ENCODE measurements at places on chromosomes 12 and 14.

DNA sequence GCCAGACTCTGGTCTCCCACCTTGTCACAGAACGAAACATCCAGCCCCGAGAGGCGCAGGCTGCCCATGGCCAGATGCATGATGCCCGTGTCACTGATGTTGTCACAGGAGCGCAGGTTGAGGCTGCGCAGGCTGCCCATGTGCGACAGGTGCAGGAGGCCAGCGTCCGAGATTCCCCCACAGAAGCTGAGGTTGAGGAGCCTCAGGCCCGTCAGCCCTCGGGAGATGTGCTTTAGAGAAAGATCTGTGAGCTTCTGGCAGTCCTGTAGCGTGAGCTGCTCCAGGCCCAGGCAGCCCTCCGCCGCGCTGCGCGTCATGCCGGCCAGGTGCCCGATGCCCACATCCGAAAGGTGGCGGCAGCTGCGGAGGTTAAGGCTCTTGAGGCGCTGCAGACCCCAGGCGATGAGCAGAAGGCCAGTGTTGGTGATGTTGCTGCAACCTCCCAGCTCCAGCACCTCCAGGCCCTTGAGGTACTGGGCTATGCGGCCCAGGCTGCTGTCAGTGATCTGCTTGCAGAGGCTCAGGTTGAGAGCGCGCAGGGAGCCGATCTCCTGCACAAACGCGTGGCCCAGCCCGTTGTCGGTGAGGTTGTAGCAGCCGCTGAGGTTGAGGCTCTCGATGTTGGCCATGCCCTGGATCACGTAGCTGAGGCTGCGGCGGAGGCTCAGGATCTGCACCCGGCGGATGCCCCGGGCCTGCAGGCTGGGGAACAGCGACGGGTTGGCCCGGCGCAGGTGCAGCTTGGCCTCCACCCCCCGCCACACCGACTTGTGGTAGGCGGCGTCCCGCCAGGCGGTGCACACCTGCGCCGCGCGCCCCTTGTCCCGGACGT lies 991 bp downstream of the FBXL14 start:
- peak; percentile 46 for DNase-seq

DNA sequence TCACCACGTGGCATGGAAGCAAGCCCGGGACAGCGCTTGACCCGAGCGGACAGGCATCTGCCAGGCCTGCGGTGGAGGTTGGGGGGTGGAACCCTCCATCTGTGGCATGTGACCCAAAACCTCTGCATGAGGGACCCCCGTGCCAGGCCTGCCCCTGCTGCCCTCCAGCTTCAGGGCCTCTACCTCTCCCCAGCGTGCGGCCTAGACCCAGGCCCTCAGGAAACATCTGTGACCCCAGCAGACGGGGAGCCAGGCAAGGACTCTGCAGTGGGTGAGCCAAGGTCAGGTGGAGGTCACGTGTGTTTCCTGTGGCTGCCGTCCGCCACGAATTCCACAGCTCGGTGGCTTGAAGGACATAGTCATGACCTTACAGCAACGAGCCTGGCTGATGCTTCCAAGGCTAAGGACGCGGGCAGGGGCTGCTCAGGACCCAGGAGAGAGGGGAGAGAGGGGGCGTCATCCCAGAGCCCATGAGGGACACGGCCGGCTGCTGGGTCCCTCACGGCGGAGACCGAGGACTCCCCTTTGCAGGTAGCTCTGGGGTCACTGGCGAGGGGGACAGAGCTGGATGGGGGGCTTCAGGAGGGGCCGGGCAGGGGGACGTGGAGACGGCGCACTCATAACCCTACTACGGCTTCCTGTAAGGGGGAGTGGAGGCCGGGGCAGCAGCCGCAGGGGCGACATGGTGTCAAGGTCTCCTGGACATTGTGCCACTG lies 91.5 kb downstream of the GALNT9 start:
- no peak for DNase-seq

GRCh38 chr12:93115198-93115601 lies 186.1 kb upstream of the EEA1 start:
- no peak for DNase-seq

GRCh38 chr12:3809357-3810015 lies 56.6 kb upstream of the CRACR2A start:
- DNase-seq: peak; percentile 50

DNA sequence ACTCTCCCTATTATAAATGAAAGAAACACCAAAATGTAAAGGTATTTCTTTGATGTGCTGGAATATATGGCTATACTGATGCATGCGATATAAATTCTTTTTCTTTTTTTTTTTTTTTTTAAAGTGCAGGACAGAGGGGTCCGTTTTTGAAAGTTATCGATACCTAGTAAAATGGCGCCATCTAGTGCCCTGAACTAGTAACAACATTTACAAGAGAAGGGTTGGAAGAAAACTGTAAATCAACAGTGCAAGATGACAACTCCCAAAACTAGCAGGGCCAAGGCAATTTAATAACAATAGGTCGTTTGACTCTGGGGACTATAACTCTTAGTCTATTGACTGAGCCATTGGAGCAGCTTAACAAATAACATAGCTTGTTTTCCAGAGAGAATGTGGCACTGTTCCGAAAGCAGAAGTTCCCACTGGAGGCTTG lies 137.7 kb downstream of the SPTSSA start:
- DNase-seq: peak; percentile 23

- DNase-seq: no peak
Measured at GRCh38 chr12:118288174-118288573, 84.5 kb downstream of the TAOK3 start.

- DNase-seq: peak; percentile 32
Measured at GRCh38 chr12:122215771-122216170, 10.1 kb downstream of the DIABLO start.

DNA sequence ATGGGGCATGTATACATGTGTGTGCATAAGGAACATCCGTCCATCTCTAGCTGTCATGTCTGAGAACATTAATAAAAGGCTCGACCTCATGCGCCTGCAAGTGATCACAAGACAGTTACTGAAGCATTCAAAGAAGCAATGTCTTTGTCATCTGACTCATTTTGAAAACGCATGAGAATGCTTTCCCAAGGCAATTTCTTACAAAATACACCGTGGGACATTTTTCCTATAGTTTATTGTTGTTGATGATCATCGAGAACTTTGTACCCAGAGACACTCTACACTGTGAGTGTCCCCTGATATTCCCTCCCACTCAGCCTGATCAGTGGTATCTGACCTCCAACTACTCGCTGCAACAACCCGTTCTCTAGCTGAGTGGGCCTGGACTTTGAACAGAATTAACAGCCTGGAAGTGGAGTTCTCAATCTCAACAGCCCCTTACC lies 68.1 kb downstream of the ETV6 start:
- DNase-seq: peak; percentile 69

All from iris pigment epithelial cell (primary cell).